Activated T-cell treated with anti-CD3 and anti-CD28 coated beads, Interleukin-2, amount 50 U/mL, for 72 hours (primary cell): ENCODE measurements at places on chromosomes 2 and 18. TPM values are rescaled to one million over a fixed set of nuclear protein-coding genes. Genes with fewer than 3 reads are reported as not detected.

GRCh38 chr18:13542520-13542847 is 183.9 kb downstream of the FAM210A start:
- DNase-seq: no peak

DNA sequence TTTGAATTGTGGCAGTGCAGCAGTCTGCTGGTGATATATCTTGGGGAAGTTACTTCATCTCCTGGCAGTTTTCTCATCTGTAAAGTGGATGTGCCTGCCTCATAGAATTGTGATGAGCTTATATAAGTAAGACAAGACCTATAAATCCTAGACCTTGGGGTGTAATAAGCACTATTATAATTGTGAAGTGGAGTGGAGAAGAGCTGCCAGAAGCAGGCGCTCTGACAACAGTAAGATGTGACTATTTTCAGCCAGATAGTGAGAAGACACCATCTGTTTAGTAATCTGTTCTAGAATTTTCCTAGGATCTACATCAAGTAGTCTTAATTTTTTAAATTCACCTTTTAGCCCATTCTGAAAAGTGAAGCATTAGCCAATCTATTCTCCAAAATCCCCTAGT is 85.6 kb upstream of the TSPYL6 start:
- DNase-seq: no peak

Gene SPATA3
- total RNA-seq: 2.3 TPM

Gene ST6GAL2
- total RNA-seq: not detected
